ENCODE measurements at places on chromosomes 16 and 17.
A peak's percentile ranks its signal among the peaks of the same experiment; 100 is the strongest.

GRCh38 chr16:22327446-22327775, 30.2 kb downstream of the POLR3E start:
- no peak for DNase-seq

DNA sequence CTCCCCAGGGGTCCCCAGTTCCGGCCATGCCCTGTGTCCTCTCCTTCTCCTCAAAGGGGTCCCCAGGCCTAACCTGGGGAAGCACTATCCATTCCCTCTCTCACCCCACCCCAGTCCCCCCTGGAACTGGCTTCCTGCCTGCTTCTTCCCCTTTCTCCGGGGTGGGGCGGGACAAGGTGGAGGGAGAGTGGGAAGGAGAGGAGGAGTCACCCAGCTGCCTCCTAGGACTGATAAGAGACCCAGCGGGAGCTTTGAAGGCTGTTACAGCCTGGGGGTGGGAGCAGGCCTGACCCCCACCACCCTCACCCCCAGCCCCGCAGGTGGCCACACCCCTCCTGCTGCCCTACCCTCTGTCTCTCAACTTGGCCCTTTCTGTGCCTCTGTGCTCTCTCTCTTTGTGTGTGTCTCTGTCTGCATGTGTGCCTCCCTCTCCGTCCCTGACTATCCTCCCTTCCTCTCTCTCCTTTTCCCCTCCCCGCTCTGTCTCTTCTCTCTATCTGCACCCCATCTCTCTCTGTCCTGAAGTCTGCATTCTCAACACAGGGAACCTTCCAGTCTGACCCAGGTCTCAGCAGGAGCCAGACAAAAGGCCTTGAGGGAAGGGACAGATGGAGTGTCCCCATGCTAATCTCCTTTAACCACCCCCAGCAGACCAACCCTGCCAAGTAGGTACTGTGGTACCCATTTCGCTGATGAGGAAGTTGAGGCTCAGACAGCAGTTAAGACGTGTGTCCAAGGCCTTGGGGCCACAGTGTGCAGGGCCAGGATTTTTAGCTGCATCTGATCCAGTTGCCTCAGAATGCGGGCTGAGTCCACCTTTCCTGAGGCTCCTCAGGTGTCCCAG, 66.1 kb downstream of the RAB11FIP4 start:
- DNase-seq, result no peak

DNA sequence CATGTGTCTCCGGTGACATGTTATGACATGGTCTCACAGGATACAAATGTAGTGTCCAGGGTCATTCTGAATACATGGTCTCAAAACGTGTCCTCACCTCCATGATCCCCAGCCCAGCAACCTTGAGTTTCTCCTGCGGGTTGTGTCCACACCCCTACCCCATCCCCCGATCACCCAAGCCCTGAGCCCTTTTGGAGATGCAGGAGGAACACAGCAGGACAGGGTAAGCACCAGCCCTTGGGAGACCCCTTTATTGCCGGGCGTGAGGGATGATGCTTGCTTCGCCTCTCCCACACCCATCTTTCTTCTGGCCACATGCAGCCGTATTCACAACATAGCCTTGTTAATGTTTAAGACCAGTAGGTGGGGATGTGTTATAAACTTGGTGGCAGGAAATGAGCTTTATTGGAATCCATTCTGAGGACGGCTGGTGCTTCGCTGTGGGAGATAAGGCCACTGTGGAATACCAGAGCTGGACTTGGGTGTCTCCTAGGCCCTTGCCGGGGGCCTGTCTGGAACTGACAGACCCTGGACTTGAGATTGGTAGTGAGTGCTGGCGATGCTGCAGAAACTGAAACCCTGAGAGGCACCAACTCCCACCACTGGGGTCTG, 5.5 kb downstream of the TMEM132E start:
- peak; percentile 6 for DNase-seq

DNA sequence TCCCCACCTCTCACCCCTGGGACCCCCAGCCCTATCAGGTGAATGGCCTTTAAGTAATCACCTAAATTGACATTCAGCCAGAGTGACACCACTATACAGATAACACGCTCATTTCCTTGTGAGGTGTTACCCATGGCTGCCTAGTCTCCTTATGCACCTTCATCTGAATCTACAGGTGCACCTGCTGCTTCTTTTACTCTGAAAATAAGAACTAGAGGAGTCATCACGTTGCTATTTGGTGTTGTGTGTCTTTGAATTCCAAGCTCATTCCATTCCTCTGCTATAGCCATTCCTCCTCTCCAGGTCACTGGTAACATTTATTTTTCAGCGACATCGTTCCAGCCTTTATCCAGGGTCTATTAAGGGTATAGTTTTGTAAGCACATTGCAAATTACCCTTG, 9.8 kb downstream of the LGALS9 start:
- no peak for DNase-seq

- peak; percentile 50 for DNase-seq
Observed at GRCh38 chr16:2895813-2896212, 12.8 kb downstream of the FLYWCH2 start.

DNA sequence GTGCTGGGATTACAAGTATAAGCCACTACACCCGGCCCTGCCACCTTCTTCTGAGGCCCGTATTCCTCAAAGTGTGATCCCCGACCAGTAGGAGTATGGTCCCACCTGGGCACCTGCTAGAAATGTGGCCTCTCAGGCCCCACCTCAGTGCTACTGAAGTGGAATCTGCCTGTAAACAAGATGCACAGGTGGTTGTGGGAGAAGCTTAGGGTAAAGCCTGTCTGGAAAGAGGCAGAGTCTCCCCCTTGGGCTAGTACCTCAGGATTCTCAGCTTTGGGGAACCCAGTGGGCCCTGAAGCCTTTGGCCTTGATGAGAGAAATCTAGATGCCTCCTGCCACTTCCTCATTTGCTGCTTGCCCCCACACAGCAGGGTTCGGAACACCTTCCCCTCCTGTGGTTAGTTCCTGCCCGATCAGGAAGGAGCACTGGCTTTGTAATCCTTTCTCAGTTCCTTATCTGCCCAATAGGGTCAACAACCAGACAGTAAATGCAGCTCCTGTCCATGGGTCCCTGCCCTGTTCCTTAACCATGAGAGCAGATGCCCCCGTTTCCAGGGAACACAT, 25.2 kb downstream of the TK2 start:
- DNase-seq, result no peak

DNA sequence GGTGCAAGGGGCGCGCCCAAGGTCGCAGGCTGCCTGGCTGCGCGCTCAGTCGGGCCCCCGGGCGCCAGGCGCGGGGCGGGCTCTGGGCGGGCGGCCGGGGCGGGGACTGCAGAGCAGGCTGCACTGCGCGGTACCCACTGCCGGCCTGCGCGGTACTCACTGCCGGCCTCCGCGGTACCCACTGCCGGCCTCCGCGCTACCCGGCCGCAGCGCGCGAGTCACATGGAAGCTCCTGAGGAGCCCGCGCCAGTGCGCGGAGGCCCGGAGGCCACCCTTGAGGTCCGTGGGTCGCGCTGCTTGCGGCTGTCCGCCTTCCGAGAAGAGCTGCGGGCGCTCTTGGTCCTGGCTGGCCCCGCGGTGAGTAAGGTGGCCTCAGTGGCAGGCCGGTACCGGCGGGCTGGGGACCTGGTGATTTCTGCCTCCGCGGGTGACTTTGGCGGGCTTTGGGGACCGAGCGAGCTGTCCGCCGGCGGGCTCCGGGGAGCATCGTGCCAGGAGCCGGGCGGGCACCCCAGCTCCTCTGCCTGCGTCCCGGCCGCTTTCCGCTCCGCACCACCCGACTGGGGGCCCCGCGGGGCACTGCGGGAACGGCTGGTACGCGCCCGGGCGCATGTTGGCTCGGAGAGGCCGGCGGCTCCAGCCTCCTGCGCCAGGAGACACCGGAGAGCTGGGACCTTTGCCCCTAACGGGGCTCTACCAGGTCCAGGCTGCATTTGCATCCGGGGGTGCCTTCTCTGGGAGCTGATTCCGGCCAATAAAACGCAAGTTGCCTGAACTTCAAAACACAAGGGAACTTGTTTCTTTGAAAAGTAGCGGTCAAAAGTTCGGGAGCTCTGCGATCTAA, at the start of gene SLC47A1:
Gene SLC47A1, plus strand, starts transcription at position 137 of the 844 bp plus-strand sequence. Its CDS starts 86 bp downstream, at position 223.
- DNase-seq, result peak; percentile 15

GRCh38 chr17:81437191-81437651, 42.0 kb downstream of the BAHCC1 start:
- no peak for DNase-seq

GRCh38 chr16:27924411-27925118, 138.9 kb downstream of the GSG1L start:
- DNase-seq, result no peak

DNA sequence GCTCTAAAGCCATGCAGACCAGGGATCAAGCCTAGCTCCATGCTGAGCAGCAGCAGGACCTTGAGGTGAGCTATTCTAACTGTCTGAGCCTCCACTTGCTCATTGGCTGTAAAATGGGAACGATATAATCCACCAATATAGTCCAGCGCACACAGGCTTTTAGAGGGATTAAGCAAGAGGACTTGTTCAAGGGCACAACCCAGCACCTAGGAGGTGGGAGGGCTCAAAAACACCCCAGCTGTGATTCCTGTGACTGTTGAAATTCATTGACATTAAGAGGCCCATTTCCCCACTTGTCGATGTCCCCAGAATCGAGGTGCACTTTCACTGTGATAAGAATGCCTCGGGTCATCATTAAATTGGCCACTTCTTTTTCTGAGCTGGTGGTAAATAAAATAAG, 4.1 kb downstream of the USH1G start:
- DNase-seq, result no peak

DNA sequence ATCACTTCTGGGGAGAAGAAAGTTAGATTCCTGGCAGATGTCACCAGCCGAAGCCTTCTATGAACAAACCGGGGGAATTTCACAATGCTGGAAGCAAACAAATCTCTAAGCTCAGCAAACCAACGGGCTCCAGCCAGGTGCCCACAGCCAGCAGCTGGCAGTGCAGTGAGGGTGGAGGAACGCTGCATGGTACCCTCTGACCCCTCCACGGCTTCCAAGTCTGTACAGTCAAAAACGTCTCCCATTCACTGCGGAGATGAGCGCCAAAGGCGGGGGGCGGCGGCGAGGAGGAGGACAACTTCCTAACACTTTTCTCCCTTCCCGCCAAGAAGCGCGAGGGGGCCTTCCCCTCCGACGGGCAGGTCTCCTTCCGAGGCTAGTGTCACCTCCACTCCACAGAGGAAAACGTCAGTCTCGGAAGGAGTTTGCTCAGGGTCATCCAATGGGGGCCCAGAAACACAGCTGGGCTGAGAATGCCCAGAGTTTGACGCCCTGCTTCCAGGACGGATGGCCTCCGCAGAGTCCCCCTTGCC, 924 bp downstream of the ZNF598 start:
- peak; percentile 11 for DNase-seq

DNA sequence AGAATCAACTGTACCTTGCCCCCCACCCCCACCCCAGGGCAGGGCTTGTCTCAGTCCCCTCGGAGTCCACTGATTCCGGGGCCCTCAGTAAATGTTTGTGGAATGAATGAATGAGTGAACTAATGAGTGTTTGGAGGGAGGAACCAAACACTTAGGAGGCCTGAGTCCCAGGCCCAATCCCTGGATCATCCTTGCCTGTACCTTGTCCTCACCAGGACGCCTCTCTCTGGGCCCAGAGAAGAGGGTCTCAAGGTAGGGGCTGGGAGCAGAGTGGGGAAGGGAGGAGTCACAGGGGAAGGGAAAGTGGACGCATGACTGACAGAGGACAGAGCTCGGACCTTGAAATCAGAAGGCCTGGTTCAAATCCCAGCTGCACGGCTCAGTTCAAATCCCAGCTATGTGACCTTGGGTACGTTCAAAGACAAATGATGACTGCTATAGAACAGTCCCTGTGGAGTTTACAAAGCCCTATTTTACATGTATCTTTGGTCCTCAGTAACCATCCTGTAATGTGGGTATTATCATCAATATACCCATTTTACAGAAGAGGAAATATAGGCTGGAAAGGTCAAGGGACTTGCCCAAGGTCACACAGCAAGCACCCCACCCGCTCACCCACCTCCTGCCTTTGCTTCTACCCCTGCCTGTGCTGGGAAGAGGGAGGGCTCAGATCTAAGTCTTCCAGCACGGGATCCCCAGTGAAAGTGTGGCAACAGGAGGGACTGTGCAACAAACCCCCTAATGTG, 18.3 kb downstream of the SLC4A1 start:
- no peak for DNase-seq

DNA sequence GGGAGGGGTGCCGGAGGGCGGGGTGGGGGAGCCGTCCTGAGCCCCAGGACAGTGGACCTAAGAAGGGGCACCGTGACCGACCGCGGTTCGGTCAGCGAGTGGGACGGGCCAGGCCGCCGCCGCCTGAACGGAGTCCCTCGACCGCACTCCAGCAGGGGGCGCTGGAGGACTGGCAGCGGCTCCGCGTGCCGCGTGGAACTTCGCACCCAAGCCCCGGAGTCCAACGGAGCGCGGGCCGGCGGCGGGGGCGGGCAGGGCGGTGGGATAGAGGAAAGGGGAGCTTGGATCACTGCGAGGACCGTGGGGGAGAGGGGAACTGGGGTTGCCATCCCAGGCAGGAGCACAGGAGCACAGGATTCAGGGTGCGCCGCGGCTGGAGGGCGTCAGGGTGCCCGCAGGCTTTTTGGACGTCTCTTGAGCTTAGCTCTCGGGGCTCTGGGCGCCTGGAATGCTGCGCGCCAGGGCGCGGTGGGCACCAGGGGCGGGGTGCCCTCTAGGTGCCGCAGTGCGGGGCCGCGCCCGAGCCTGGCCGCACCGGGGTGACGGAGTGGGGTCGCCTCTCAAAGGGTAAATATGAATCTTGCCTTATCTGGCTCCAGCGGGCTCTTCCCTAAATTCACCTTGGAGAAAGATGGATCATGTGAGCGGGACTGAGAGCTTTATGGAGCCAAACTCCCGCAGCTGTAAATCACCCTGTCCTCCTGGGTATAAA, 379 bp upstream of the OTOP2 start:
- peak; percentile 26 for DNase-seq

- DNase-seq, result no peak
Observed at GRCh38 chr17:39580082-39580468, 27.6 kb downstream of the NEUROD2 start.

DNA sequence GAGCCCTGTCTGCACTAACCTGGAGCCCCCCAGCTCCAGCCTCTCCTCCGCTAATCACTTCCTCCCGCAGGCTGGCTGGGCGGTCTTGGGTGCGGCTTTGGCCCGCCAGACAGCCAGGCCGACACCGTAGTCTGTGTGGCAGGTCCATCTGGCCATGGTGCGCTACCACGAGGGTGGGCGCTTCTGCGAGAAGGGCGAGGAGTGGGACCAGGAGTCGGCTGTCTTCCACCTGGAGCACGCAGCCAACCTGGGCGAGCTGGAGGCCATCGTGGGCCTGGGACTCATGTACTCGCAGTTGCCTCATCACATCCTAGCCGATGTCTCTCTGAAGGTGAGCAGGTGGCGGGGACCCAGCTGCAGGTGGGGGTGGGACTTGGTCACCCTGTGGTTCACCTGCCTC, 30.7 kb upstream of the POLR3E start:
- no peak for DNase-seq

GRCh38 chr16:82741073-82741615, 114.4 kb downstream of the CDH13 start:
- peak; percentile 42 for DNase-seq
